Esophagus squamous epithelium (tissue), 5 donors: ENCODE measurements at places on chromosomes 12 and 14. TPM values are rescaled to one million over a fixed set of nuclear protein-coding genes. Genes with fewer than 3 reads are reported as not detected.
A peak's percentile ranks its signal among the peaks of the same experiment; 100 is the strongest.

DNA sequence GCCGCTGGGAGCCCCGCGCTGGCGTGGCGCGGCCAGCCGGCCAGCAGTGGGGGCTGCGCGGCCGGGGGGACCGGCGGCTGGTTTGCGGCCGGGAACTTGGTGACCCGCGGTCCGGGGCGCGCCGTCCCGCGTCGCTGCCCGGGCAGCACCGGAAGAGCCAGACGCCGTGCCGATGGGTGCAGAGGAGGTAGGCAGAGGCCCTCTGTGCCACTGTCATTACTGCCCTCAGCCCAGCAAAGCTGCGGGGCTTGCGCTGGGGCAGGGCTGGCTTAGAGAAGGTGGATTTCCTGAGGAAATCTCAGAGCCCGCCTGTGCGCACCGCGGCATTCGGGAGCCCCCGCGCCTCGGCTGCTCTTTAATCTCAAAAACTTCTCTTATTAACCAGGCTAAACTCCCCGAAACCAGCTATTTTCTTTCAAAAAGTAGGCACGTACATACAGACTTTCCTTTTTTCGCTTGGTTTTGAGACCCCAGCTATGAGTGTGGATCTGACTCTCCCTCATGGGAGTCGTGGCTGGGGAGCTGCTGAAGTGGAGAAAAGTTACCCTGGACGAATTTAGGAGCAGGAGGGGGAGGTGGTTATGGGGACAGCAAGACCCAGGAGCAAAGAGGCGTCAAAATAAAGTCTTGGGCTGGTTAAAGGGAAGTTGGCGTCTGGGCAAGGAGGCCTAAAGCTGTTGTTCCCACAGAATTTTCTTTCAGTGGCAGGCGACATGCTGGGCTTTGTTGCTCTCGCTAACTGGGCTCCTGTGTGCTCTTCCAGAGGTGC, 802 bp downstream of the SUSD6 start:
- no peaks in the 10 kb centered on the region for H3K36me3 ChIP-seq
- H3K4me3 ChIP-seq, result peak overlapping the region; percentile 81
- H3K27ac ChIP-seq, result peak overlapping the region; percentile 100
- no peak for DNase-seq
- peaks cover 48% of the 10 kb centered on the region for H3K4me1 ChIP-seq

Gene DLST
- 69.2 TPM for total RNA-seq

- no peaks in the 10 kb centered on the region for H3K4me1 ChIP-seq
- no peaks in the 10 kb centered on the region for H3K36me3 ChIP-seq
- no peak overlapping the region for H3K27ac ChIP-seq
- no peak overlapping the region for H3K4me3 ChIP-seq
- no peak for DNase-seq
Observed at GRCh38 chr12:95343461-95344230, 126.0 kb downstream of the VEZT start.

DNA sequence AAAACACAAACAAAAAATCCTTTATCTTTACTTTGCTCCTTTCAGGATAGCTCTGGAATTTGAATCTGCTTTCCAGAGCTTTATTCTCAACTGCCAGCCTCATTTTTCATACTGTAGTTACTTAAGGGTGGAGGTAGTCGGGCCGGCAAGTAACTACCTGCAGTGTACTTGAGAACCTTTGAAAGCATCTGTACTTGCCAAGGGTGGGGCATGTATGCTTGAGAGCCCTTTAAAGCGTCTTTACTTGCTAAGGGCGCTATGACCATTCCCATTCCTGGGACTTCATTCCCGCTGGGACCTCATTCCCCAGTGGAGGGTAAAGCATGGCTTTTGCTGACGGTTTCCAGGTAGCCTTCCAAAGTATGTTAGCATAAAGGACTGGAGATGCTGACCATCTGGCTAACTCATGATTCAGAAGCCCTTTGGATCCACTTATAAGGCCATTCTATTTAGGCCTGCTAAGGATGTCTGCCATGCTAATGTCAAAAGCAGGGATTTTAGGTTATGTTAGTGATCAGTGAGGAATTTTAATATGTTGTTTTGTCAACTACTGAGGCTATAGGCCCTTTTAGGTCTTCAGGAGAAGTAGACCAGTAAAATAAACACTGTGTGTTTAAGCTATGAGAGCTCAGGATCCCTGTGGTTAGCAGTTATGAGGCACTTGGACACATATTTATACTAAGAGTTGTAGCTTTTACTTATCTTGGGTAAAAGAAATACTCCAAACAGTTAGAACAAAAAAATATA, 74.9 kb downstream of the CRADD start:
- peak overlapping the region; percentile 36 for H3K27ac ChIP-seq
- peaks cover 17% of the 10 kb centered on the region for H3K4me1 ChIP-seq
- no peak for DNase-seq

GRCh38 chr14:26974965-26975364, 377.1 kb upstream of the NOVA1 start:
- no peak for DNase-seq
- H3K36me3 ChIP-seq, result no peaks in the 10 kb centered on the region
- no peaks in the 10 kb centered on the region for H3K4me1 ChIP-seq
- no peak overlapping the region for H3K27ac ChIP-seq

DNA sequence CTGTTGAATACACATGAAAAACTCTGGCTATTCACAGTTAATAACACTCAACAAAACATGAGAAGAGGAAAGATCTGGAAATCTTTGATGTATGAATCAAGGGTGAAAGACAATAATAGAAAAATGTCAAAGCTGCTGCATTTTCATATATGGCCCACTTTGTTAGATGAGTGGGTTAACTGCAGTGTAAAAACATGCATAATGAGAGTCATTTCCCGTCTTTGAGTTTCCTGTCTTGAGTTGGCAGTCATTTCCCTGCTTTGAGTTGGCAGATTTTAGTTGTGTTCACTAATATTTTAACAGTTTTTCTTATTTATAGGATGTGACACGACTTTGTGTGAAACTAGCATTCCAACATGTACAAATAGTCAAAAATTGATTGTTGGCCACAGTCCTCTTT, 87.9 kb upstream of the PTPRQ start:
- H3K36me3 ChIP-seq, result no peaks in the 10 kb centered on the region
- H3K27me3 ChIP-seq, result no peaks in the 10 kb centered on the region
- H3K4me1 ChIP-seq, result no peaks in the 10 kb centered on the region
- no peak for DNase-seq

DNA sequence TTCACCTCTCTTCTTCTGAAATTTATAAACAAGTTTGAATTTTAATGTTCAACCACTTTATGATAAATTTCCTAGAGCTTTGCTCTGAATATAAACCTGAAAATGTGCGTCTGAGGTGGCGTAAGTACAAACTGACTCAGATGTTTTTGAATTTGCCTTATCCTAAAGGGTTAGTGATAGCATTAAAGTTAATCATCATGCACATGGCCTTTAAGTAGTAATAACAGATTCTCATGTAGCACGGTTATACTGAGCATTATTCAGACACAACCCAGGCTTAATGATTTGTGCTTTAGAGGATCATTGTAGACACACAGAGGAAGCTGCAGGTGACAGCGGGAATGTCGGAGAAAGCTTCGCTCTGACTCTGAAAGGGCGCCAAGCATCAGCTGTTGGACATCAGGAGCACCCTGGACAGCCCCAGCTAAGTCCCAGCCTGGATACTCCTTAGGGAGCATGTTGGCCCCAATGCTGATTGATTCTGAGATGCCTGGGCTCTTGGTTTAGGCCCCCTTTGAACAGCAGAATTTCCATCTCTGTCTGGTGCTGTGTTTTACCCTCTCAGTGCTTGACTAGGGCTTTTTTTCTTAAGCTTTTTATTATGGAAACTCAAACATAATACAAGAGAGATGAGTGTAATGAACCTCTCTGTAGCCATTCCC, 91.1 kb downstream of the PLXNC1 start:
- no peaks in the 10 kb centered on the region for H3K36me3 ChIP-seq
- H3K4me3 ChIP-seq, result no peak overlapping the region
- H3K27me3 ChIP-seq, result no peaks in the 10 kb centered on the region
- H3K27ac ChIP-seq, result no peak overlapping the region

GRCh38 chr12:52259657-52260243, 14.7 kb upstream of the KRT86 start:
- no peak for DNase-seq
- H3K36me3 ChIP-seq, result no peaks in the 10 kb centered on the region
- no peak overlapping the region for H3K4me3 ChIP-seq
- no peak overlapping the region for H3K27ac ChIP-seq
- H3K4me1 ChIP-seq, result no peaks in the 10 kb centered on the region
- peaks cover 12% of the 10 kb centered on the region for H3K27me3 ChIP-seq

DNA sequence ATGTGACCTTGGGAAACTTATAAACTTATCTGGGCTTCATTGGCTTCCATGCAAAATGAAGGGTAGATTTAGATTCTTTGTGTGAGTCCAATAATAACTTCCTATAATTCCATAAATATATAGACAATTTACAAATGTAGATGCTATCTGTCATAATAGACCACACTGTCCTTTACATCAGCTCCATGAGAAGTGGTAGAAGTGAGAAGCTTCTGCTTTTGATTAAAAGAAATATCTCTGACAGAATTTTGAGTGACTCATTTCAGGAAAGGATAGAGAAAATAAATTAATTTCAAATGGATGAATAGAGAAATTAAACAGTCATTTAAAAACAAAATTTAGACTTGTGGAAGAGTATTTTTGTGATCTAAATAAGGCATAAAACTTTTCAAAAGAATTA, 329.7 kb upstream of the ATP2B1 start:
- no peaks in the 10 kb centered on the region for H3K36me3 ChIP-seq
- H3K27ac ChIP-seq, result no peak overlapping the region
- no peaks in the 10 kb centered on the region for H3K4me1 ChIP-seq
- no peak for DNase-seq

Gene RASSF3
- total RNA-seq, result 44.4 TPM

Gene NTF3
- total RNA-seq, result 1.5 TPM

- no peak overlapping the region for H3K27ac ChIP-seq
- H3K4me1 ChIP-seq, result no peaks in the 10 kb centered on the region
- no peak for DNase-seq
- H3K4me3 ChIP-seq, result no peak overlapping the region
- H3K27me3 ChIP-seq, result no peaks in the 10 kb centered on the region
Observed at GRCh38 chr14:65486863-65487262, 74.3 kb downstream of the FUT8 start.

- DNase-seq, result no peak
- H3K27me3 ChIP-seq, result no peaks in the 10 kb centered on the region
- H3K27ac ChIP-seq, result no peak overlapping the region
- H3K36me3 ChIP-seq, result no peaks in the 10 kb centered on the region
Observed at GRCh38 chr12:48125985-48126384, 6.8 kb downstream of the PFKM start.

DNA sequence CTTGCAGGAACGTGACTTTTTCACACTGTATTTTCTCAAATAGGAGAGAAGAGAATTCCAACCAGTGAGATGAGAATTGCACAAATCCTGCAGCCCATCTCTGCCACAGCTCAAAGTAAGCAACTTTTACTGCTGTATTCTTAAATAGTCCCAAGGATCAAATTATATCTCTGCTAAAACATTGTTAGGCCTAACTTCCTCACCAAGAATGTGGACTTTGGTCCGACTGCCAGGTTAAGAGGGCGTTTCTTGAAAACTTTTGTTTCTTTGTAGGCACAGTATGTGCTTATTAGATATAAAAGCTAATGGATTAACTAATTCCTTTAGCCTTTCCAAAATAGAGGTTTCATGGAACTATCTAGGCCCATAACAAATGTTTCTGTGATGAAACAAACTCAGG, 61.4 kb upstream of the IFNG-AS1 start:
- peaks cover 5% of the 10 kb centered on the region for H3K27me3 ChIP-seq
- DNase-seq, result no peak
- H3K4me3 ChIP-seq, result no peak overlapping the region
- no peak overlapping the region for H3K27ac ChIP-seq
- H3K36me3 ChIP-seq, result no peaks in the 10 kb centered on the region

- H3K4me3 ChIP-seq, result peak overlapping the region; percentile 0
- H3K4me1 ChIP-seq, result peaks cover 35% of the 10 kb centered on the region
- no peak for DNase-seq
- peak overlapping the region; percentile 96 for H3K27ac ChIP-seq
- H3K27me3 ChIP-seq, result no peaks in the 10 kb centered on the region
Observed at GRCh38 chr14:21106498-21107282, 5.8 kb downstream of the TMEM253 start.

Gene KERA
- not detected for total RNA-seq

DNA sequence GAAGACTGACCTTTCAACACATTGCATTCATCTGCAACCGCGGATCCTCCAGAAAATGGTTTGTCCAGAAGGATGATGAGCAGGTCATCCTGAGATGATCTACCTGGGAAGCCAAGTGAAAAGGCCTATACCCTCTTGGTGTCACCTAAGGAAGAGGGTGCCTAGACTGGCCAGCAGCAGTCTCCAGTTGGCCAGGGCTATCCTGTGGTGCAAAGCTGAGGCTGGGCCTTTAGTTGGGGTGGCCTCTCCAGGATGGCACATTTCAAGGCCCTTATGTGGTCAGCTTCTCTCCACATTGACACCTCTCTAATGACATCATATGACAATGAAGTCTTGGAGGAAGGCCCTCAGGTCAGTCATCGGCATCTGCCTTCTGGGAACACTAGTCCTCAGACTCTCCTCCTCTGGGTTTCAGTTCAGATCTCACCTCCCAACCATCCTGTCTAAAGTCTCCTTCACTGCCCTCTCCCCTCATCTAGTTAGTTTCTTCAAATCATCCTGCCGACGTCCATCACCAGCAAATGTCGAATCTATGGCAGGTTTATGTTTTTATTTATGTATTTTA, 3.3 kb upstream of the SLC22A17 start:
- no peaks in the 10 kb centered on the region for H3K27me3 ChIP-seq
- peaks cover 15% of the 10 kb centered on the region for H3K4me1 ChIP-seq
- H3K36me3 ChIP-seq, result peaks cover 5% of the 10 kb centered on the region
- H3K27ac ChIP-seq, result no peak overlapping the region

GRCh38 chr12:90695415-90695814, 259.6 kb downstream of the CCER1 start:
- H3K27me3 ChIP-seq, result no peaks in the 10 kb centered on the region
- DNase-seq, result no peak
- H3K4me3 ChIP-seq, result no peak overlapping the region
- no peaks in the 10 kb centered on the region for H3K36me3 ChIP-seq
- H3K27ac ChIP-seq, result no peak overlapping the region

- peaks cover 7% of the 10 kb centered on the region for H3K4me1 ChIP-seq
- H3K4me3 ChIP-seq, result no peak overlapping the region
- H3K27me3 ChIP-seq, result no peaks in the 10 kb centered on the region
- no peak for DNase-seq
- H3K27ac ChIP-seq, result no peak overlapping the region
Observed at GRCh38 chr12:89861086-89861485, 152.4 kb upstream of the ATP2B1 start.

GRCh38 chr12:31518680-31519227, 72.2 kb downstream of the DENND5B start:
- H3K4me1 ChIP-seq, result no peaks in the 10 kb centered on the region
- no peak for DNase-seq

Gene PLEKHG7
- total RNA-seq, result not detected

DNA sequence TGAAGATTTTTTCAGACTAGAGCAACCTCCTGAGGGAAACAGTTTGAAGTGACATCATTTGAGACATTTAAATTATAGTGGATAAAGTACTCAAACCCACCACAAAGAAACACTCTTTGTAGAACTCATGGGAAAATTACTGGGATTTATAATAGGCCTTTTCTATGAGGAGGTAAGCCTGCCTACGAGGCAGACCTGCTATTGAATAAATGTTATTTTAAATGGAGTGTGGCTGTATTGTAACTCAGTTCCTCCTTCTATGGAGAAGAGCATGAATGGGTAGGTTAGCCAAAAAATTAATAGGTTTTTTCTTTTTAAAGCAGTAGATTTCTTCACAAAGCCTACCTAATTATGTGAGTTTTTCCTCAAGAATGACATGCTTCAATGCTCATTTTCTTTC, 63.7 kb upstream of the PLEKHA5 start:
- H3K4me1 ChIP-seq, result no peaks in the 10 kb centered on the region
- no peak overlapping the region for H3K27ac ChIP-seq
- H3K4me3 ChIP-seq, result no peak overlapping the region
- no peaks in the 10 kb centered on the region for H3K27me3 ChIP-seq
- no peaks in the 10 kb centered on the region for H3K36me3 ChIP-seq

Gene TMEM30B
- total RNA-seq, result 26.5 TPM

Gene OR4K2
- not detected for total RNA-seq

- H3K4me1 ChIP-seq, result no peaks in the 10 kb centered on the region
- H3K4me3 ChIP-seq, result no peak overlapping the region
Observed at GRCh38 chr12:10069976-10070375, 28.8 kb downstream of the CLEC1A start.
